Stimulated activated CD4-positive, alpha-beta T cell treated with anti-CD3 and anti-CD28 coated beads, TNF-alpha, amount 100 ng/mL, for 1 hour (primary cell): ENCODE measurements at places on chromosomes 2 and 18.

- DNase-seq, result no peak
Observed at GRCh38 chr2:161947836-161948235, 126.2 kb downstream of the DPP4 start.

DNA sequence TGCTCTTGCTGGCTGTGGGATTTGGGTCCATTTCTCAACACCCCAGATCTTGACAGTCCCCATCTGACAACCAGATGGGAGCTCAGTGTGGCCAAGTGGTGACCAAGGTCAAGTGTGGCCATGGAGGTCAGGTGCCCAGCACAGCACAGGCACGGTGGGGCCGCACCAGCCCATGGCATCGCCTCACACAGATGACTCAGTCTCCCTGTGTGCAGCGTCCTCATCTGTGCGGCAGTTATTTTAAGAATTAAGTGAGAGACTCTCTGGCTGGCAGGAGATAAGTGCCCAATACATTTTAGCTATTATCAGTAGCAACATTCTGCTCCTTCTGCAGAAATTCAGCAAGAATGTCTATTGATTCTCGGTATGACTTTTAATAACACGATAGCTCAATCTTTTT, 167.2 kb downstream of the DDX1 start:
- DNase-seq, result no peak

GRCh38 chr2:121043827-121044222, 241.2 kb downstream of the TFCP2L1 start:
- no peak for DNase-seq

GRCh38 chr2:8216397-8216796, 465.5 kb upstream of the ID2 start:
- DNase-seq, result no peak

DNA sequence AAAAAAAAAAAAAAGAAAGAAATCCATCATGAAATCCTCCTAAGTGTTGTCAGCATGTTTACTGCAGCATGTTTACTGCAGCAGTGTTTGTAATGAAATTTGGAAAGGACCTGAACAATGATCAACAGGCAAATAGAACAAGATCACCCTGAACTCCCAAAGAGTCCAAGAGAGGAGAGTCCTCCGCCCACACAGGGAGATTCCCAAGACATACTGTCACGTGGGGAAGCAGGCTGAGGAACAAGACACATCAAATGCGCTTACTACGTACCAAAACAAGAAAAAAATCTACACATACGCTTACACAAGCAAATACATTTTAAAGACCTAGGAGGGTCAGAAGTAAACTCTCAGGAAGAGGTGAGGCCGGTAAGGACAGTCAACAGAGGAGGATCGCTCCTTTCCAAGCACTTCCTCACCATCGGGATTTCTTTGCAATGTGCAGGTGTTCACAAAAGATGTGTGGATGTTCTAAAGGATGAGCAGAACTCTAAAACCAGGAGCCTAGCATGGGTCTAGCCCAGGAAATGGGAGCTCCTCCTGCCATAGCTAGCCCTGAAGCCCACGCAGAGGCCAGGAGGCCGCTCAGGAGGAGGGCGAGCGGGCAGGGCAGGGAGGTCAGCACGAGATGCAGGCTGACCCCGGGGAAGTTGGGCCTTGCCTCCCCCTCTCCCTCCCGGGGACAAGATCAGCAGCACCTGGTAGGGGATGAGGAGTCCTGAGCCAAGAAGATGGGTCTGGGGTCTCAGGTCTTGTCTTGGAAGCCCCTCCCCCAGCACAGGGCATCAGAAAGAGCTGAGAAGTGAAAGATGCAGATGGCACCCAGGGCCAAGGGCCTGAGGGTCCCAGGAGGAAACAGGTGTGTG, 66.4 kb downstream of the ZNF516 start:
- no peak for DNase-seq
